Epithelial cell of alveolus of lung (primary cell): ENCODE measurements at places on chromosomes 1 and 21. TPM values are rescaled to one million over a fixed set of nuclear protein-coding genes. Genes with fewer than 3 reads are reported as not detected.

Gene CDC14A
- total RNA-seq = 1.9 and 3.4 TPM in 2 replicates

Gene KISS1
- total RNA-seq = not detected in 2 replicates

Gene IL12RB2
- total RNA-seq = not detected in 2 replicates

Gene BSDC1
- total RNA-seq = 53.8 and 59.6 TPM in 2 replicates

Gene ZSCAN20
- total RNA-seq = 6.7 and 7.1 TPM in 2 replicates

Gene NTNG1
- 0.64 and 7.5 TPM in 2 replicates for total RNA-seq

Gene PDE4B
- total RNA-seq = 3.7 and 45.6 TPM in 2 replicates

Gene SOX13
- 4.8 and 6.1 TPM in 2 replicates for total RNA-seq

Gene ZNF683
- total RNA-seq = not detected in 2 replicates

Gene BRINP2
- 0.39 and 0.72 TPM in 2 replicates for total RNA-seq

Gene IFI44L
- 0.48 and 7.4 TPM in 2 replicates for total RNA-seq

Gene RASAL2
- total RNA-seq = 8.5 and 8.7 TPM in 2 replicates

Gene RAB42
- total RNA-seq = 5.5 and 5.8 TPM in 2 replicates

Gene CD1D
- total RNA-seq = 7.8 and 17.6 TPM in 2 replicates

Gene BRDT
- not detected in 2 replicates for total RNA-seq

Gene ATP1A2
- 0.24 and 1.0 TPM in 2 replicates for total RNA-seq

Gene LCE2D
- total RNA-seq = not detected in 2 replicates

Gene DSTYK
- 7.4 and 14.4 TPM in 2 replicates for total RNA-seq

Gene VPS72
- total RNA-seq = 42.7 and 52.9 TPM in 2 replicates

Gene BPNT1
- total RNA-seq = 19.1 and 25.9 TPM in 2 replicates

Gene HNRNPCL4
- total RNA-seq = not detected in 2 replicates

Gene SLAMF1
- total RNA-seq = not detected in 2 replicates

Gene SZRD1
- total RNA-seq = 71.1 and 76.2 TPM in 2 replicates

Gene LRP8
- 2.1 and 17.1 TPM in 2 replicates for total RNA-seq

Gene C2CD4D
- total RNA-seq = not detected in 2 replicates

Gene GBP6
- total RNA-seq = 0.52 TPM in 1 of 2 replicates, not detected in the other

Gene SEMA6C
- 1.7 and 5.5 TPM in 2 replicates for total RNA-seq

Gene ANGPTL3
- not detected in 2 replicates for total RNA-seq

Gene RGS21
- total RNA-seq = not detected in 2 replicates

Gene CIART
- 1.3 and 6.6 TPM in 2 replicates for total RNA-seq

Gene MATN1
- total RNA-seq = under 0.01 TPM in 1 of 2 replicates, not detected in the other
